Stimulated activated CD4-positive, alpha-beta T cell treated with anti-CD3 and anti-CD28 coated beads, Interleukin-12 subunit alpha, Interleukin-12 subunit beta, amount 100 ng/mL, for 24 hours (primary cell): ENCODE measurements at places on chromosomes 6 and 20.

DNA sequence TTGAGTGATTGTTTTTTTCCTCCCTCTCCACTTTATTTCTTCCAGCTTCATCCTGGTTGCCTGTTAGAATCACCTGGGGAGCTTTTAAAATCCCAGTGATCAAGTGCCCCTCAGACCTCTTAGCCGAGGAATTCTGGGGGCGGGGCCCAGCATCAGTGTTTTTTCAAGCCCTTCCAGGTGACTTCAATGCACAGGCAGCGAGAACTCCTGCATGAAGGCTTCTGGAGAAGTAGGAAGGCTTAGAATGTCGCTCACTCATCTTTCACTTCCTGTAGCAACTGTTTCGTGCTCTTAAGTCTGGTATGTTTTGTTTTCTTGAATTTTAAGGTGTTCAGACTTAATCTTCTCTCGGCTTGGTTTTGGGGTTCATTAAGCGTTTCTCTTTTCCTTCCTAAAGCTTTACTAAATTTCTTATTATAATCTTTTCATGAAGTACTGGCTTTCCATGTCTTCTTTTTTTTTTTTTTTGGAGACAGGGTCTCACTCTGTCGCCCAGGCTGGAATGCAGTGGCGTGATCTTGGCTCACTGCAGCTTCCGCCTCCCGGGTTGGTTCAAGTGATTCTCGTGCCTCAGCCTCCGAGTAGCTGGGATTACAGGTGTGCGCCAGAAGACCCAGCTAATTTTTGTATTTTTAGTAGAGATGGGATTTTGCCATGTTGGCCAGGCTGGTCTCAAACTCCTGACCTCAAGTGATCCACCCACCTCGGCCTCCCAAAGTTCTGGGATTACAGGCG is 30.9 kb upstream of the TULP1 start:
- DNase-seq: no peak

DNA sequence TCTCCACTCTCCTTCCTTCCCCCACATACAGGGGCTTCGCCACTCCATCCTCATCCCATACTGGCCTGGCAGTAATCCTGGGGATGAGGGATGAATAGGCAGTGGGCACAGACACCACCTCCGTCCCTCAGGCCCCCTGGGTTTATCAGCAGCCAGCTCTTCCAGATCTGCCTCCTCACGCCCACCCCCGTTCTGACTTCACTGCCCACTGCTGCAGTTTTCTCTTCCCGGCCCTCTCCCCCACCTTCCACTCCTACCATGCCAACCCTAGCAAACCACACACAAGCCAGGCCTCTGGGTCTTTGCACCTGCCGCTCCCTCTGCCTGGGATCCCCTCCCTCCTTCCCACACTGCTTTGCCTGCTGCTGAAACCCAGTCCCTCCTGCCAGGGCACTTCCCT is 22.3 kb downstream of the PNPLA1 start:
- no peak for DNase-seq

DNA sequence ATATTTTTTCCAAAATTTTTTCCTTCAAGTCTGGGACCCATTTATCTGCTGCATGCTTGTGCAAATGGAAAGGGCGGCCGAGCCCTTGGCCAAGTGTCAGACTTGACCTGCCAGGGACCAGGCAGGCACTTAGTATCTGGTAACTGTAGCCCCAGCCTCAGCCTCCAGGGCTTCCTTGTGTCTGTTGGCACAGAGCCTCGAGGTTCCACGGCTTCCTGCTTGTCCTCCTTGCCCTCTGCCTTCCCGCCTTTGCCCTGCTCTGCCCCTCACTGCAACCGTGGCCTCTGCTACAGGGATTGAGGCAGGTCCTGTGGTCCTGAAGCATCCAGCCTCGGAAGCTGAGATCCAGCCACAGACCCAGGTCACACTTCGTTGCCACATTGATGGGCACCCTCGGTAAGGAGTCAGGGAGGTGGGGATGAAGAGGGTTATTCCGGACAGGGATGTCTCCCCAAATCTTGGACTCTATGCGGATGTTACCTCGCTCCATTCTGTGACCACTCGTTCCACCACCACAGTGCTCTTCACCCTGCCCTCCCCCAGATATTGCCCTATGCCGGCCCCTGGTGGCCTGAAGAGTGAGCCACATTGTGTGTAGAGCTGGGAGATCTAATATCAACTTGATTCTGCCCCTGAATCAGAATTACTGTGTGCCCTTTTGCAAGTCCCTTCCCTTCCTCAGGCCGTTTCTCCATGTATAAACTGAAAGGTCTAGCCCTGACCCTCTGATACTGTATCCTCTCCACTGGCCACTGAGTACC is 41.5 kb upstream of the SRF start:
- DNase-seq: no peak

GRCh38 chr6:110398778-110399177 is 16.6 kb downstream of the DDO start:
- no peak for DNase-seq

DNA sequence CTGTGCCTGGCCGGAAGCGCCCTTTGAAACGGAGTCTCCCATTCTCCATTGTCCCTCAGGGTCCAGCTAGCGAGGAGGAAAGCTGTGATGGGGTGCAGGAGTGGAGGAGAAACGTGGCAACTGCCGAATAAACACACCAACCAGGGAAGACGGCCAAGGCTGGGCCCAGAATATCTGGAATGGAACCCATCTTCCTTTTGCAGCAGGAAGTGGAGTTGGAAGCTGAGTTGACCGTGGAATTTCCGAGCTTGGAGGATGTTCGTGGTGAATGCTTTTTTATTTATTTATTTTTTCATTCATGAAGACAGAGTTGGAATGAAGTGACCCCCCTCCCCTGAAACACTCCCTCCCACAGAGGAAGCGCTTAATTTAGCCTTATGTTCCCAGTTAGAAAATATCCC is 105.6 kb upstream of the RNF24 start:
- no peak for DNase-seq

DNA sequence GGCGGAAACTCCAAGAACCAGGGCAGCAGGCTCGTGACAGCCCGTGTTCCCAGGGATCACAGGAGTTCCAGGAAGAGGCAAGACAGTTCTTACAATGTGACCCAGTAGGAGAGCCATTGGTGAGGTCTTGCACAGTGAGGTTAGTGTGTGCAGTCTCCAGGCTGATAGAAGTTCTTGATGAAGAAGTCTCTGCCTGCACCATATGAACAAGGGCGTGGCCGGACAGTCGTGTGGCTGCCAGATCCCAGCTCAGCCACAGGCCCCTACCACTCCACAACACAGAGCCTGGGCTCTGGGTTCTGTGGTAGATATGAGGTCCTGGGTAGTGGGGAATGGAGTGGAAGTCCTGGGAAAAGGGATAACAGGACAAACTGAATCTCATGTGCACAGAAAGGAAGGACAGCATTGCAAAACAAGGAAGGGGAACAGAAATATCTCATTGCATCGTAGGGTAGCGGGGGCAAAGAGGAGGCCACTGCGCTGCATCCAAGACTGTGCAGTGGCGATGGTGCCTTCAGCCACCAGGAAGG is 65.2 kb downstream of the STX11 start:
- DNase-seq: no peak

GRCh38 chr6:5199702-5200101 is 61.0 kb downstream of the LYRM4 start:
- DNase-seq: no peak

- no peak for DNase-seq
These were observed 3.5 kb downstream of the TREML1 start for GRCh38 chr6:41150671-41151070.

- no peak for DNase-seq
These were observed 17.7 kb downstream of the SRXN1 start for GRCh38 chr20:635028-635892.

DNA sequence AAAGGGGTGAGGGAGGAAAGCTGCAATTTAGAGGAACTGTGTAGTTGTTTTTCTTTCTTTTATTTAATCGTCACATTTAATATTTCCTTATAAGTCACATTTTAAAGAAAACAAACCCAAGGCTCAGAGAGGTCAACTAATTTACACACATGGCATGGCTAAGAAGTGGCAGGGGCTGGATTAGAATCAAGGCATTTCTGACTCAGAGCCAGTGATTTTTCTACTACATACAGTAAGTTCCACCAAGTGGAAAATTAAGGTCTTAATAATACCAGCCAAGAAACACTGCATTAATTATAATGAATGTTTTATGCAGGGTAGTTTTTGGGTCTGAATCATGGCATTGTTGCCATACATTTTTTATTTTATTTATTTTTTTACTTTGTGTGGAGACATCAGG is 607.7 kb upstream of the CITED2 start:
- DNase-seq: no peak

DNA sequence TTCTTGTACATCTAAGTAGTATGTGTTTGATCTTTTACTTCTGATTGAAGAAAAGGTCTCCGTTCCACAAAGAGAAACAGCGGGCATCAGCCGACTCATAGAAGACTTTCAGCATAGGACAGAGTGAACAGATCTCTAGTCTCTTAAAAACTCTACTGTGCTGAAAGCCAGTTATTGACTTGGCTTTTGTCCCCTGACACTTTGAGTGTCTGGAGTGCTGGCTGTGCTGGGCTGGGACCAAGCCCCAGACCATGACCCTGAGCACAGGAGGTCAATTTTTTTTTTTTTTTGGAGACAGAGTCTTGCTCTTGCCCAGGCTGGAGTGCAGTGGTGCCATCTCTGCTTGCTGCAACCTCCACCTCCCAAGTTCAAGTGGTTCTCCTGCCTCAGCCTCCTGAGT is 27.8 kb downstream of the MYBL2 start:
- no peak for DNase-seq

DNA sequence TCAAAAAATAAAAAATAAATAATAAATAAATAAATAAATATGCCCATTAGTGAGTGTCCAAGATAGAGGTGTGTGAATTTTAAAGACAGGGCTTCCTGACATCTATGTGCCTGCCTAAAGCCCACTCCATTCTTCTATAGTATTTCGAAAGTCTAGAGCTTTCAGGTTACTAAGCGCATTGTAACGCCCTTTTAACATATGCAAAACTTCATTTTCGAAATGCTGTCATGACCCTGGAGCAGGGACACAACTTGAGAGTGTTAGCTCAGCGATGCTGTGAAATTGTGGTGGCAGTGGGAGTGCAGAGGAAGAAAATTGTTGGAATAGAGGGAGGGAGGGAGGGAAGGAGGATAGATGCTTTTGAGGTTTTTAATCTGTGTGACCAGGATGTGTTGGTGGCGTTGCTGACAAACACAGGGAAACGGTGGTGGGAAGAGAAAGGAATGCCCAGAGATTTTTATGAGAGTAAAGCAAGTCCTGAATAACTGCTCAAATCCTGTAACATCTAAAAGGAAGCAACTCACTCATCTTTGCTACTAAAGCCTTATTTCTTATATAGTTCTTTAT is 169.3 kb downstream of the ARID1B start:
- DNase-seq: no peak

DNA sequence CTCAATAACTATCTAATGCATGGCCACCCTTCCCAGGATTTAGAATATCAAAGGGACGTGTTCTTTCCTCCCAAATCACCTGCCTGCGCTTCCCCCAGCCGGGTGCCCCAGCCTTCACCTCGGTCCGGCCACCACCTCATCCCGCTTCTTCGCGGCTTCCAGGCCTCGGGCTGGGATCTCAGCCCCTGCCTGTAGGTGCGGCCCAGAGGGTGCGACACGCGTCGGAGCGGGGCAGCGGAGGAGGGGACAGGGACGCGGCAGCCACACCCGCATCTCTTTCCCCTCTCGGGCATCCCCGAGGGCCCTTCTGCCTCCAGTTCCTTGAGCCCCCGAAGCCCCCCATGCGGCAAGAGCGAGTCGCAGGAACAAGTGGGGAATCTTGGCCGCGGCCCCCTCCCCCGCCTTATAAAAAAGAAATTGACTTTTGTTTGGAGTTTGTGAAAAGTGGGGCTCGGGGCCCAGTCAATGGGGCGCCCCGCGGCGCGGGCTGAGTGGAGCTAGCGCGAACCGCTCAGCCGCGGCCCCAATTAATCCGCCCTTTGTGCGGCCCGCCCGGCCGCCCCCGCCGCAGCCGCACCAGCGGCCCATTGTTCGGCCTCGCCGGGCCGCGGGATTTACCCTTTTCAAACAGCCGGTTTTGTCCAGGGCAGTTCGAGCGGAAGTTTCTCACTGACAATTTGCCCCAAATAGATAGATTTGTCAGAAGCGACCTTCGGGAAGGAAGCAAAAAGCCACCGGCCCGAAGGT is 8.4 kb upstream of the NR2E1 start:
- no peak for DNase-seq

- DNase-seq: no peak
These were observed 4.6 kb downstream of the TFAP2D start for GRCh38 chr6:50717734-50718457.

DNA sequence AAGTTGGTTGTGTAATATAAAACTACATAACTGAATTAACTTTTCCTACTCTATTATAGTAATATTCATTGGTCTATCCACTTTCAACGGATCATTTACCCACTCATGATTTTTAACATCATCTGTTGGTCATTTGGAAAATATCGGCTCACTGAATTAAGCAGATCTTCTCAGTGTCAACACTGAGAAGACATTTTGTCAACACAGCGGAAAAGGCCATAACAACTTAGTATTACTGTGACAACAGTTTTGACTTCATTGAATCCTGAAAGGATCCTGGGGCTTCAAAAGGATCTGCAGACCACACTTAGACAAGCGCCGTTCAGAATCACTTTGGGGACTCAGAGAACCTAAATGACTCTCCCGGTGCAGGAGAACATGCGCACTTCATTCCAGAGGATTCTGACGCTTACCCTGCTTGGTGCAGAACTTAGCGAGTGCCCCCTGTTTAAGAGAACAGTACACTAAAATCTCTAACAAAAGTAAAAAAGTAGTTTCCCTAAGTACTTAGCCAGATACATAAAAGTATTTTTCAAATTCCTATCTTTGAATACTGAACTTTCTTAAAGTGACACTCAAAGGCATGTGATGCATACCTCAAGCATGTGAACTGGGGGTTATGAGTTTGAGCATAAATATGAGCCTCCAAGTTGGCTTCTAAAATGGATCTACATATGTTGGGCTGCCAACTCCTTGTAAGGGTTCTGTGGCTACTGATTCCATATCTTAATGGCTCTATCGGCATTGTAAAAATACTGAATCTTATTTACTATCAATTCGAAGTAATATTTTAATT is 4.0 kb downstream of the ZBTB2 start:
- no peak for DNase-seq

GRCh38 chr6:3390698-3391097 is 66.2 kb downstream of the SLC22A23 start:
- no peak for DNase-seq
